NCI-H1092 (cell line): ENCODE measurements at places on chromosomes 2 and 18.

- DNase-seq = no peak
Measured at GRCh38 chr2:129767346-129768035, 212.0 kb upstream of the RAB6C start.

GRCh38 chr2:28356095-28356911 lies 36.4 kb upstream of the FOSL2 start:
- DNase-seq = peak; percentile 61

GRCh38 chr2:42675815-42676214 lies 88.1 kb downstream of the OXER1 start:
- no peak for DNase-seq

DNA sequence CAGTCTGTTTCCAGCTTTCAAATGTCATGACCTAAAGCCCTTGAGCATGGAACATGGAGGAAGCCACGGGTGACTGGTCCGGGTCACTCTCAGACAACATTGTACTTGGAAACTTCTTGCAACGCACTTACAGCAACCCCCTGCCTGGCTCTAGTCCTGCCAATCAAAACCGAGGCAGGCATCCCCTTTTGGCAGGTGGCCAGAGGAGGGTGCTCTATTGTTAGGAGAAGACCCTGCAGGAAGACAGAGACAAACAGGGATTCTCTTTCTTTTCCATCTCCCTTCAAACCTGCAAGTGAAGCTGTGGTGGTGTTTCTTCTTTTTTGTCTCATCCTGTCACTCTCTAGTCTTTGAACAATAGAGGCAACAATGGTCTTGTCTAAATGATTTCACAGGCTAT lies 667.2 kb downstream of the ZEB2 start:
- DNase-seq = no peak

GRCh38 chr18:23210526-23210925 lies 75.2 kb downstream of the CABLES1 start:
- DNase-seq = no peak

DNA sequence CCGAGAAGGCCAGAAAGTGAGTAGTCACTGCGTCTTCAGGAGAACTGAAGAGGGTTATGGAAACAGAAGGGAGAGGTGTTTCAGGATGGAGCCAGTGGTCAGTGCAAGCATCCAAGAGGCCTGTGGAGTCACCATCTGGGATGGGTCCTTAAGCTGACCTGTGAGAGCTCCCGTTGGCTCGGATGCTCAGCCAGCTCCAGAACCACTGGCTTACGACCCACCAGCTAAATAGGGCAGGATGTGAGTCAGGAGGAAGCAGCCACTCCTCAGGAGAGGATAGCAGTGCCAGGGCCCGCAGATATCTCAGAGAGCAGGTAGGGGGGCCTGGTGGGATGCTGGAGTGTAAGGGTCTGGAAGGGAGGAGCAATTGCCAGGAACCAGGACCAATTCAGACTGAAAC lies 63.1 kb upstream of the B3GNT7 start:
- DNase-seq = no peak

DNA sequence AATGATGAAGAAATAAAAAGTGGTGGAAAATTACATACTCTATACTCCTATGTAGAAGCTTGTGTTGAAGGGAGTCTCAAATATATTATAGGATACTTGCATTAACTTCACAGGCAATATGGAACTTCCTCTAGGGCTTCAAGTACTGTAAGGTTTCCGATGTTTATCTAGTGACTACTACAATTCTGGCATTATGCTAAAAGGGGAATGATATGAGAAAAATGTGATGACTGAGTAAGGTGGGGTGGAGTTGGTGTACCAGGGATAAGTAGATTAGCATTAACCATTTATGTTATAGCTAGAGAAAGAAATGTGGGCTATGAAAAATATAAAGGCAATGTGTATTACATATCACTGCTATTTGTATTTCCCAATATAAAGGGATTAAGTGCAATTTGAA lies 229.5 kb downstream of the DCC start:
- DNase-seq = no peak

DNA sequence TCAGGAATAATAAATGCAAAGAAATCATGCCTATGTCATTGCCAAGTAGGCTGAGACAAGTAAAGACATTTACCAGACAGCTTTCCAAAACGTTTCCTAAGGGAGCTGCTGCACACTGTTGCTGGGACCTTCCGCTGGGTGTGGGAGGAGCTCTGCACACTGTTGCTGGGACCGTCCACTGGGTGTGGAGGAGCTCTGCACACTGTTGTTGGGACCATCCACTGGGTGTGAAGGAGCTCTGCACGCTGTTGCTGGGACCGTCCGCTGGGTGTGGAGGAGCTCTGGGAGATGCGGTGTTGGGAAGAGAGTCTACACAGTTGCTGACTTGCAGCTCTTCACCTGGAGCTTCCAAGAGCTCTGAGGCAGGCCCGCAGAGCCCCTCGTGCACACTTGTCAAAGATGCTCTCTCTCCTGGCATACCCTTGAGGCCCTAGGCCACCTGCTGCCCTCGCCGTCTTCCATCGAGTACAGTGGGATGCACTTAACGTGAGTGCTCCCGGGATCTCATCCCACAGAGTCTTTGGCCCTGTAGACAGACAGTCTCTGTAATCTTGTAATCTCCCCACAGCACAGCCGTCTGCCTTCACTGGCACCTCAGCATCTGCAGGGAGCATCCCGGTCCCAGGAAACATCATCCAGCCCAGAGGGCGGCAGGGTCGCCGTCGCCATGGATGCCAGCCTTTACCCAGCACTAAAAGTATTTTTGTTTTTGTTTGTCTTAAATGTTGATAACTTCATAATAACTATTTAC lies 51.4 kb downstream of the TRAPPC12 start:
- DNase-seq = no peak

DNA sequence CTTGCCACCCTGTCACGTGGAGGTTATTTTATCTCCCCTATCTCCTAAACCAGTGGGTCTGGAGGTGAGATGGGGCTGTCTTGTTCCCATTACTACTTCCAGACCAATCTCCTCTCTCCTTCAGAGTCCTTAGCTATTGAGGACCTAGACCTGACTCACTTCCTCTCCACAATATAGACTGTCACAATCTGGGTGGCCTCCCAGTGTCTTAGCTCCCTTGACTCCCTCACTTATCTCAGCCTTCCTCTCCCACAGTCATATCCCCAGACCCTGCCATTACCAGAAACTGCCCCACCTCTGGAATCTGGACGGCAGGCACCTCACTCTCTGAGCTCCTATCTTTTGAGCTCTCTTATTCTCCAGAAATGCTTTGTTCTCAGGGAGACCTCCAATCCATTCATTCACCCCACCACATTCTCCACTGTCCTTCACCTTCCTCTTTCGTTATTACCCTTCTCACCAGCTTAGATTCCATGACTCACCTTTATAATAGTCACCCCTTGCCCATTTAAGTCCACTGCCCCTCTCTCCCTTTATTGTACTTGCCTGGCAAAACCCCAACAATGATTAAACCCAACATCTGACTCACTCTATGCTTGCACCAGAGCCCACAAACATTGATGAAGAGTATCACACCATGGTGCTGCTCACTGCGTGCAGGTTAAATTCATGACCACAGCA lies 23.3 kb upstream of the SIX3 start:
- DNase-seq = no peak

DNA sequence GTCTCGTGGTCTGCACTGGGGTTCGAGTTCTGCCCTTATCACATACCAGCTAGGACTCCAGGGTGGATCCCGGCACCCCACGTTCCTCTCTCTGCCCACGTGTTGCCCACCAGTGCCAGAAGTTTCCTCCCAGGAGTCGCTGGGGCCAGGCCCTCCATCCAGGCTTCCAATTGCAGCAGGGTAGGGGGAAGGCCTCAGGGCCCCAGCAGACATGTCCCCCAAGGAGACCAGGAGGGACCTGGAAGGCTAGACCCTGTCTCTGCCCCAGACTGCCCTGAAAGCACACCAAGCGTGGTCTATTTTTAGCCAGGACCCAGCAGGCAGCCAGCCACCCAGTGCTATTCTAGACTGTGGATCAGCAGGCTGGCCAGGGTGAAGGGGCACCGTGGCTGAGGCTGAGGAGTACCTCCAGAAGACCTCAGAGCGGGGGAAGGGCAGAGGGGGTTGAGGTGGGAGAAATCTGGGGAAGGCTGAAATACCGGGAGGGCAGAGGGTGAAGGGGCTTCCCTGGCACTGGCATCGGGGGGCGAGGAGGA lies 18.8 kb upstream of the TNS1 start:
- no peak for DNase-seq

DNA sequence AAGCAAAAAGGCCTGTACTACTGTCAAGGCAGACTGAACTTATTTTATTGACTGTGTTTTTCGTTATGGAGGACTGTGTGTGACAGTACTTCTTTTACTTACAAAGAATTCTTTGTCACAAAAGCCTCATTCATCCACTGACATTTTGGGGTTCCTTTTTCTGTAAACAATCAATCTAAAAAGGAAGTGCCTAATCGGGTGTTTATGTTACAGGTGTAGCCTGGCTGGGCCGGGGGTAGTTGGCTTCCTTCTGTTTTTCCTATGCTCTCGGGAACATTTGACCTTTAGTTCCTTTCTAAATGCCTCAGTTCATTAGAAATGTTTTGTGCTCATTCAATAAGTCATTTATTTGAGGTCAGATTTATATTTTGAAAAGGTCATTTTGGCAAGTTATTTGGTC lies 8.3 kb downstream of the ZCCHC2 start:
- no peak for DNase-seq

GRCh38 chr2:157784823-157785175 lies 91.3 kb downstream of the ACVR1 start:
- DNase-seq = no peak

GRCh38 chr2:226664140-226664539 lies 135.5 kb downstream of the IRS1 start:
- DNase-seq = peak; percentile 0

DNA sequence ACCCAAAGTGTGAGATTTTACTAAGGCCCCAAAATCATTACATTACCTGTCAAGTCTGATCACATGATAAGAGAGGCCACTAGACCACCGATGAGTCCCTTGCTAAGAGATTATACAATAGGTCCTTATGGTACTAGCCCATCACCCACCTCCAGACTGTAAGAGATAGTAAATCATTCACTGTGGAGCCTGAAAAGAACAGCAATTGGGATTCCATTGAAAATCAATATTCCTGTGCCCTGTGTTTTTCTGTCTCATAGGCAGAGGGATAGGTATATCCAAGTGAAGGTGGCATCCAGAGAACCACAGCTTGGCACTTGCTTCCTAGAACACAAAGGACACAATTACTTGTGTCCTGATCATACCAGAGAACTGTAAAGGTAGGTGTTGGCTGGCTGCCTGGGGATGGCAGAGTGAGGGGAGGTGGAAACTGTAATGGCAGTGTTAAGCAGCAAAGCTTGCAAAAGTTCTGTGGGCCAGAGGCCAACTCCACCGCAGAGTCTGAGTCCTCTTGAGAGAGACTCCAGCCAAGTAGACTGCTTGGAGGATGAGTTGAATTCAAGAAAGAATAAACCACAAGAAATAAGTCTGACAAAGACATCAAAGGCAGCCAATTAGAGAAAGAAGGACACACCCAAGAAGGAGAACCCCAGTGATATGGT lies 102.0 kb upstream of the PIEZO2 start:
- DNase-seq = no peak

- DNase-seq = no peak
Measured at GRCh38 chr18:22473366-22473765, 55.7 kb upstream of the CTAGE1 start.

DNA sequence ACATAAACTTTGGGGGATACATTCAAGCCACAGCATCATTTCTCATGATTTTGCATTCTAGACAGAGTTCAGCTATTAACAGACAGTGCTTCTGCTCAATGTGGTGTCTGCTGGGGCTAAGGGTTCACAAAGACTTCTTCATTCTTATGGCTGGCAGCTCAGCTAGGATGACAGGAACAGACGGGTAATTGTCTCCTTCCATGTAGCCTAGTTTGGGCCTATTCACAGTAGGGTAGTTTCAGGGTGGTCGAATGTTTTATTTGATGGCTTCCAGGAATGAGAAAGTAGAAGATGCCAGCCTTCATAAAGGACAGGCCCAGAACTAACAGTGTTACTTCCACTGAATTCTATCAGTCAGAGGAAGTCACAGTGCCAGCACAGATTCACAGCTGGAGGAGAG lies 26.0 kb upstream of the BCL2L11 start:
- no peak for DNase-seq

- DNase-seq = no peak
Measured at GRCh38 chr2:108164318-108164717, 75.5 kb upstream of the SULT1C3 start.

DNA sequence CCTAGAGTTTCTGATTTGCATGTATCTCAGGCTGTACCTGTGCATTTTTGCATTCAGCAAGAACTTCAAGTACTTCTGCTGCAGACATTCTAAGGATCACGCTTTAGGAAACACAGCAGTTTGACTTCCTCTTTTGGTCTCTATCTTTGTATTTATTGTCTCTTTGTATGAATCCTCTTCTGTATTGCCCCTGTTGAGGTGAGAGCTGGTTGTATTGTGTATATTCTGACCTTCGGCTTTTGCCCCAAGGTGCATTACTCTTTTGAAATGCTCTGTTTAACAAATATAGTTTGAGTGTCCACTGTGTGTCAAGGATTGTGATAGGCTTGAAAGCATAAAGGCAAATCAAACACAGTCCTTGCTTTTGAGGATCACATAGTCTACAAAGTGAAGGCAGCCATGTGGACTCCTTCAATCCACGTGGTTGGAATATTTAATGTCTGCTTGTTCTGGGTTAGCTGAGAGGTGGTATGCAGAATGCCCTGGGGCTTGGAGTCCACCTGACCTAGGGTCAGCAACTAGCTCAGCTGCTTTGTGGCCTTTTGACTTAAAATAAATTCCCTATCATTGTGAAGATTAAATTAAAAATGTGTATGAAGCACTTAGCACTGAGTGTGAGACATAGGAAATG lies 108.1 kb downstream of the LYPD6 start:
- DNase-seq = no peak

DNA sequence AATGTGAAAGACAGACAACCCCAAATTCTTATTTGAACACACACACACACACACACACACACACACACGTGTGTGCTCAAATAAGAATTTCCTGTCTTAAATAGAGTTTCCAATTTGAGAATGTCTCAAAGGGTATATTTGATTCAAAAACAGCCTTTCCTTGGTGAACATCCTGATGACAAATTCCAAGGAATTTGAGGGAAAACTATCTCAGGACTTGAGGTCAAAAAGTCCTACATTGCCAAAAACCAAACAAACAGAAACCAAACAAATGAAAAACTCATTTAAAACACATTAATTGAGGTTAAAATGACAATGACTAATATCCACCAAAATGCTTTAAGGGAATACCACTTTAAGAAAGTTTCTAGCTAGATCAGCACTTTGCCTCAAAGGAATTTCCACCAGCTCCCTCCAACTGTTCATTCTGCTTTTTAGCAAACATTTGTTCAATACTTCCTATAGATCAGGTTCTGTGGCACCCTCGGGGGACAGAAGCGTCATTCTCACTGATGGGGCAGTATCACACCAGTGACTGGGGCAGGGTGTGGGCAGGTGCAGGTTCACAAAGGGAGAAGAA lies 232.1 kb upstream of the TRIB2 start:
- DNase-seq = no peak
